ENCODE measurements at places on chromosomes 7 and 10.

DNA sequence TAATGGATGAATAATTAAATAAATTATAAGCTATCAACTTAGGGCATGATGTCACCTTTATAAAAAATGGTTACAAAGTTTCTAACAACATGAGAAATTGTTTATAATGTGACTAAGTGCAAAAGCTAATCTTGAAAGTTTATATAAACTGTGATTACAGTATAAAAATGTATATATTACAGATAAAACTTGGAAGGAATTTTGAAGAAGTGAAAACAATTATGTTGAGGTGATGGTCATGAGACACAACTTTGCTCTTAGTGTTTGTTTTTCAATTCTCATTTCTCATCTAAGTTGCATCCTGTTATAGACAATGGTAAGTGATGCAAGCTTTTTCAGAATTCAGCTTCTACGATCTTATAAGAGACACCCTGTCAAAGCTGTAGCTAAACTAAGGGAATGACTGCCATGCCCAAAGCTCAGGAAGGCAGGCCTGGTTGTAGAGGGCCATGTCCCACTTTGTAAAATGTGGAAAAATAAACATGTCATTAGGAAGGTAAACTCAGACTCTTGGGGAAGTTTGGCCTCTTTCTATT, 23.9 kb downstream of the MACC1 start:
- DNase-seq: no peak

- DNase-seq: no peak
Measured at GRCh38 chr7:157457355-157458253, 120.8 kb downstream of the DNAJB6 start.

GRCh38 chr10:33521062-33521461, 186.6 kb upstream of the NRP1 start:
- DNase-seq: no peak

- DNase-seq: no peak
Measured at GRCh38 chr10:70379581-70380176, 2.7 kb downstream of the LRRC20 start.

DNA sequence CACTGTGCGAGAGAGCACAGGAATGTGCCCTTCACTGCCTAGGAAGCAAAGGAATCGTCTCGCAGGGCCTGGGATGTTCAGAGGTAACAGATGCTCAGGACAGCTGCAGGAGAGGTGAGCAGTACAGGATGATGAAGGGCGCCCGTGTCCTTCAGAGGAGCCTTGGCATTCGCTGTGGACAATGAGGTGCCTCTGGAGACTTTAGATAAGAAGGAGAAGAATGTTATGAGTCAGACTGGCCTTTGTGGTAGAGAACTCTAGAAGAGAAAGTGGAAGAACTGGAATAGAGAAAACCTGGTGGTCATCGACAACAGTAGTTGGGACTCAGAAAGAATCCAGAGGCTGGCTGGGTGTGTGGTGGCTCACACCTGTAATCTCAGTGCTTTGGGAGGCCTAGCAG, 64.4 kb upstream of the LEP start:
- DNase-seq: no peak

DNA sequence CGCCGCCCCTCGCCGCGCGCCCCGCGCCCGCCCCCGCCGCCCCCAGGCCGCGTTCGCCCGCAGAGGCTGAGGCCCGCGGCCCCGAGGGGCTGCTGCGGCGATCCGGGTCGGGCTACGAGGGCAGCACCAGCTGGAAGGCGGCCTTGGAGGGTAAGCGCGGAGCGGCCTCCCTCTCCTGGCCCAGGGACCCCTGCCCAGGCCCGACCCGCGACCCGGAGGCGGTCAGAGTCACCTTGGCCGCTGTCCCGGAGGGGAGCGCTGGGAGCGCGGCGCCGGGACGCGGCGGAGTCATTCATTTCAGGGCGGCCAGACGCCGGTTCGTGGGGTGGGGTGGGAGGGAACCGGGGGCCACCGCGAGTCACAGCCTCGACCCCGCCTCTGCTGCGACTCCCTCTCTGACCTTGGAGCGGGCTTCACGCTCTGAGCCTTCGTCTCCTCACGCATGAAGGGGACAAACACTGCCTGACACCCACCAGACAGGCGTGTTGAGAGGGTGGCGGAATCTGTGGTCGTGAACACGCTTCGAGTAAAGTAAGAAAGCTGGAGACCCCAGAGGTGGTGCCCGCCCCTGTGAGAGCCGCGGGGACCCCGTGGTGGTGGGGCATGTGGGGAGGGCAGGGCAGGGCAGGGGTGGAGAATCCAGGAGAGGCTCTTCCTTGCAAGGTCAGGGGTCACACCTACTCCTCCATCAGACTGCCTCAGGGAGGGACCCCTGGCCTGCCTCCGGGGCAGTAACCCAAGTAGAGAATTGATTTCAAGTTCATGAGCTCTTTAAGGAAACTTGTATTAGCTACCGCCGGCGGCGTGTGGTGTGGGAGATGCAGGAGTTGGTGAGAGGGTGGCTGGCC, 707 bp downstream of the CLEC2L start:
- no peak for DNase-seq

DNA sequence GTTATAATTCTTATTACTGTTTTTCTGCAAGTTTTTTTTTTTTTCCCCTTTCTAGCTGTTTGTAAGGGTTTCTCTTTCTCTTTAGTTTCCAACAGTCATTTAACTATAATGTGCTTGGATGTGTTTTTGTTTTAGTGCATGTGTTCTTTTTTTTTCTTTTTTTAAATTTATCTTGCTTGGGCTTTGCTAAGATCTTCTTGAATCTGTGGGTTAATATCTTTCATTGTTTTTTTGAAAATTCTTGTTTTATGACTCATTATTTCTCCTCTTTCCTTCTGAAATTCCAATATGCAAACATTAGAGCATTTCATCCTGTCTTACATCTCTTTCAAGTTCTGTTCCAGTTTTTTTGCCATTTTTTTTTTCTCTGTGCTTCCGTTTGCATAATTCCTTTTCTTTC, 5.7 kb upstream of the HK1 start:
- DNase-seq: no peak

- no peak for DNase-seq
Measured at GRCh38 chr10:86648704-86649427, 5.5 kb upstream of the OPN4 start.

DNA sequence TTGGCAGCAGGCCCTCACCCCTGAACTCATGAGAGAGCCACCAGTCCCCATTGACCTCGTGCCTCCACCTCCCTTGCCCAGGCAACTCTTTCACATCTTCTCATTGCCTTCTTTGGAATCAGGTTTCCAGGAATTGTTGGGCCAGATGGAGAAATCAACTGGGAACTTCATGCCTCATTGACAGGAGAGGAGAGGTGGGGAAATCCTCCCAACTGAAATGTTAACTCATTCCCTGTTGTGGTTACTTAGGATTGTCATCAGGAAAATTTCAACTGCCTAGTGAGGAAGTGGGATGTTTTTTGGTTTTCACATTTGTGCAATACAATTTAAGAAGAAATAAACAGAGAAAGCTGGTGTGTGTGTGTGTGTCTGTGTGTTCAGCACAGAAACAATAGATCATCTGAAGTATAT, 106.6 kb upstream of the INHBA start:
- DNase-seq: no peak

- no peak for DNase-seq
Measured at GRCh38 chr7:4806983-4807597, 31.7 kb downstream of the AP5Z1 start.

DNA sequence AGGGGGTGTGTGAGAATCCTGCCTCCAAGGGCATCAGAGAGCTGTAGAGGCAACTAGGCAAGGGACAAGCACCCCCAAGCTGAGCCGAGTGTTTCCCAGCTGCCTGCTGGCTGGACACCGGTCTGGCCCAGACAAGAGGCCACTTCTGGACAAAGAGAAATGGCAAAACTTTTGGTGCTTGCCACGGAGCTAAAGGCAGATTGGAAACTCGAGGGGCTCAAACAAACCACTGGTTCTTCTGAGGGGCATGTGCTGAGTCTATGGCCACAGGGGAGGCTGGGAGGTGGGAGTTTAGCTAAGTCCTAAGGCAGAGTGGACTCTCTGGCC, 66.5 kb upstream of the INPP5A start:
- DNase-seq: no peak

GRCh38 chr7:141017555-141017954, 2.8 kb upstream of the MRPS33 start:
- no peak for DNase-seq

- no peak for DNase-seq
Measured at GRCh38 chr7:21029006-21029405, 242.3 kb upstream of the SP8 start.

- DNase-seq: no peak
Measured at GRCh38 chr7:146146831-146147486, 30.4 kb downstream of the CNTNAP2 start.

DNA sequence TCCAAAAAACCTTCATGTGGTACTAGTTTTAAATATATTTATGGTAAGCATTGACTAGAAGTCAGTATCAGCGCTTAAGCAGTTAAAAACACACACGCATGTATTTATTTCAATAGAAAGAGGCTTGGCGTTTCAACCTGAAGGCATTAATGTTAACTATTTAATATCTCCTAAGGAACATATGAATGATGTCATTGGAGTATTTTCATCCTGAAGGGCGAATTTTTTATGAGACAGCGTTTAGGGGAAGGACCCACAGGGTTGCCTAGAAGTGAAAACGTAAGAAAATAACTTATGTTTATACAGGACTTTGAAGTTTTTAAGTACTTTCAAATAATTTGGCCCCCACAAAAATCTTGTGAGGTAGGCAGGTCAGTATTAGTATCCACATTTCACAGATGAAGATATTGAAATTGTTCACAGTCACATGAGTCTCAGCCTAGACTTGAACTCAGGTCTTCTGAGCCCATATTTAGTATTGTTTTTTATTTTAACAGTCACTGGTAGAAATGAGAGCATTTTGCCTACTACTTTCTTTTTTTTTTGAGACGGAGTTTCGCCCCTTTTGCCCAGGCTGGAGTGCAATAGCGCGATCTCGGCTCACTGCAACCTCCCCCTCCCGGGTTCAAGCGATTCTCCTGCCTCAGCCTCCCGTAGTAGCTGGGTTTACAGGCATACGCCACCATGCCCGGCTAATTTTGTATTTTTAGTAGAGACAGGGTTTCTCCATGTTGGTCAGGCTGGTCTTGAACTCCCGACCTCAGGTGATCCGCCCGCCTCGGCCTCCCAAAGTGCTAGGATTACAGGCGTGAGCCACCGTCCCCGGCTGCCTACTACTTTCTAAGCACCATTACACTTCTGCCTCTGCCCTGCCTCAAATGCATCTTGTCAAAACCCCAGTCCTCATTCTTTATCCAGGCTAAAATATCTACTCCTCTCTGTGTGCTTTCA, 1.8 kb downstream of the SLK start:
- no peak for DNase-seq

DNA sequence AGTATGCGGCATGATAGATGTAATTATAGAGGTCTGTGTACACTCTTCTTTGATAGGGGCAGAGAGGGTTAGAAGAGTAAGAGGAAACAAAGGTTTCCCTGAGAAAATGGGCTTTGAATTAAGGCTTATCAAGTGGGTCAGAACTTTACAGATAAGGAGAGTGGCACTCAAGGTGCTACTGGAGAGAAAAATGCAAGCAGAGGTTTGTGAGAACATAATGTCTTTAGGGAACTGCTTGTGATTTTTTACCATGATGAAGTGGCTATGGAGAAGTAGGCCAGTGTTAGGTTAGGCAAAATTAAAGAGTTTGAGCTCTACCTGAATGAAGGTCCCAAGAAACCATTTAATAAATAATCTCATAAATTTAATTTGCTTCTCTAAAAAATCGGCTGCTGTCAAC, 14.3 kb downstream of the STARD3NL start:
- DNase-seq: no peak

DNA sequence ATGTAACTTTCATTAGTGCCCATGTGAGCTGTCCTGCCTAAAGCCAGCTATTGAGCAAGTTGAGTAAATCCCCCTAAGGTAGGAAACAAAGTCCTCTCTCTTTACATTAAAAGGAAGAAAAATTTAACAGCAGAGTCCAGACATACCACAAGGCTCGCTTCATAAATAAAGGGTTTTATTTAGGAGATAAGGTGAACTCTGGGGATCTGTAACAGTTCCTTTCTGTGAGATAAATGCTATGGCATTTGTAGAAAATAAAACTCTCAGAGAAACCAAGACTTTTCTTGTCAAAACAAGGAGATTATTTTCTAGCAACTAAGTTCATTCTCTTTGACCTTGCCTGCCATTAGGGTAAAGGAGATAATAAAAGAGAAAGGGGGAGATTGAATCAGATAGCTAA, 32.3 kb upstream of the LYZL1 start:
- no peak for DNase-seq

GRCh38 chr7:104024632-104025031, 35.2 kb upstream of the RELN start:
- no peak for DNase-seq

DNA sequence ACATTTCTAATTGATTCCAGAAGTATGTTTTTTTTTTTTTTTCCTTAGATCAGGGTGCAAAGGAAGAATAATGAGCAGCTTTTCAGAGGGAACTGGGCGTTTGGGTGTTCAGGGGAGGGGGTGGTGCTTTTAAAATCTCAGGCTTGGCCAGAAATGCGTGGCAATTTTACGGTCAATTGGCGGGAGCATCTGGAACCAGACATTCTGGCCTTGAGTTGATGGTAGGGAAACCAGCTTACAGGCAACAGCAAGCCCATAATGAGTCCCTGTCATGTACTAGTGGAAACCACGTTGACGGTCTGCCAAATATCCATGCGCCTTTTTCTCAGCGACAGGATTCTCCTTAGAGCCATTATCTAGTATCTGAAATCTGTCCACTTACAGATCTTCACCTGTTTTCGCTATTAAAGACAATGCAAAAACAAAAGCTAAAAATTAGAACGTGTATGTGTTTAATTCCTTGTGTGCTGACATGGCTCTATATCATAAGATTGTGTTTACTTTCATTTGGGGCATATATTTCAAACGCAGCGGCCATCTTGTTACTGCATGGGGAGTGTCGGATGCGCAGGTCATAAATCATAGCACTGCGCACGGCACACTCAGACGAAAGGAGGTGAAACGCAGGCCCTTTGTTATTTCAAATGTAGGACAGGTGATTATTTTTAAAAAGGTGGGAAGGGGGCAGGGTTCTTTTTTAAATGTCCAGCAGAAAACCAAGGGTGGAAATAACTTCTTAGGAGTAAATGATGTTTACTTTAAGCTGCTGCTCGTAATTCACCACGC, 209.2 kb downstream of the AGMO start:
- no peak for DNase-seq

- DNase-seq: no peak
Measured at GRCh38 chr10:16656895-16657294, 135.2 kb upstream of the C1QL3 start.

GRCh38 chr7:56053379-56053778, 1.8 kb downstream of the CCT6A start:
- no peak for DNase-seq
